ENCODE measurements at places on chromosomes 7 and 10.

DNA sequence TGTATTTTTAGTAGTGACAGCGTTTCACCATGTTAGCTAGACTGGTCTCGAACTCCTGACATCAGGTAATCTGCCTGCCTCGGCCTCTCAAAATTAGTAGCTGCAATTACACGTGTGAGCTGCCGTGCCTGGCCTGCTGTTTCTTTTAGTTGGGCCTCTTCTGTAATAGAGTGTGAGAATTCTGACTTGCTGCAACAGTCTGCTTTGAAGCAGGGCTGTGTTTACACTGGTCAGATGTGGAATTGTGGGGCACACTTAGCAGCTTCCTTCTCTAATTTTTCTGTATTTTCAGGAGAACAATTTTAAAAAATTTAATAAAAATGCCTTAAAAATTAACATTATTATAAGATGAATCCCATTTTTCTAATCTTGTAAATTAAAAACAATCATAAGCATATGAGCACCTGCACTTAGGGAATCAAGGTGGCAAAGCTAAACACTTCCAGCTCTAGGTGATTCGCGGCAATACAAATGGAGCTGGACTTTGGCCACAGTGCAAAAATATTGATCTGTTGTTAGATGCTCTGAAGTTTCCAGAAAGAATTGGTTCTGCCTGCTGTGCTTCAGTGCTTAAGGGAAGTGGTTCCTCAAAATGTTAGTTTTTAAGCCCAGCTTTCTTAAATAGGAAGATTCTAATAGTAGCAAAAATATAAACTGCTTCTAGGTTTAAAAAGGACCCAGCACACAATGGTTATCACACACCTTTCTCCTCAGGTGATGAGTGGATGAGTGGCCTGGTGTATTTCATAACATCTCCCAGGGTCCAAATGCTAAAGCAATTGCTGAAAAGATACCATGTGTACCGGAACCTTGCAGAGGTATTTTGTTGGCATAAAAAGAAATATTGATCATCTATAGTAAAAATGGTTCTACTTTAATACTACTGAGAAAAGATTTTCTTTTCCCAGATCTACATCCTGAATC, 63.5 kb upstream of the ATRNL1 start:
- no peak for DNase-seq

DNA sequence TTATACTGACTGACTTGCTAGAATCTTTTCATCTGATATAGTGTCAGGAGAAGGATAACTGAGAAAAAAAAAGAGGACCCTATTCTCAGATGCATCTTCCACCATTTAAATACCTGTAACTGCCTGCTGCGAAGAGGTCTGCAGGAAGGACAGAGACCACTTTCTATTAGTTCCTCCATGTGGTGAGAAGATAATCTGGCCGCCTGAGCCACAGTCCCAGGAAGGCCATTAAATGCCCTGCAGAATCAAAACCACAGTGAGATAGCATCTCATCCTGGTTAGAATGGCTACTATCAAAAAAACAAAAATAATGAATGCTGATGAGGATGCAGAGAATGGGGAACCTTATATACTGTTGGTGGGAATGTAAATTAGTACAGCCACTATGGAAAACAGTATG, 19.9 kb upstream of the IFIT1B start:
- no peak for DNase-seq

GRCh38 chr7:80508440-80508839, 3.4 kb downstream of the GNAT3 start:
- peak; percentile 12 for DNase-seq

DNA sequence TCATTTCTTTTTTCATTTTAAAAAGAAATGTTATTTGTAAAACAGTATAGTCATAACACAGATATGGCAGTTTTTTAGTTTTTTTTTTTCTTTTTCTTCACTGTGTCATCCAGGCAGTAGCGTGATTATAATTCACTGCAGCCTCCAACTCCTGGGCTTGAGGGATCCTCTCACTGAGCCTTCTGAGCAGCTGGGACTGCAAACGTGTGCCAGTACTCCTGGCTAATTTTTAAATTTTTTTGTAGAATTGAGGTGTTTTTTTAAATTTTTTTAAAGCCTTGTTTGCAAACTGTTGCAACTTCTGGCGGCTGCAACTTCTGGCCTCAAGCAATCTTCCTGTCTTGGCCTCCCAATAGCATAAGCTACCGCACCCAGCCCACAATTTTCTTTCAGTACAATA, 63.0 kb downstream of the HELLS start:
- no peak for DNase-seq

DNA sequence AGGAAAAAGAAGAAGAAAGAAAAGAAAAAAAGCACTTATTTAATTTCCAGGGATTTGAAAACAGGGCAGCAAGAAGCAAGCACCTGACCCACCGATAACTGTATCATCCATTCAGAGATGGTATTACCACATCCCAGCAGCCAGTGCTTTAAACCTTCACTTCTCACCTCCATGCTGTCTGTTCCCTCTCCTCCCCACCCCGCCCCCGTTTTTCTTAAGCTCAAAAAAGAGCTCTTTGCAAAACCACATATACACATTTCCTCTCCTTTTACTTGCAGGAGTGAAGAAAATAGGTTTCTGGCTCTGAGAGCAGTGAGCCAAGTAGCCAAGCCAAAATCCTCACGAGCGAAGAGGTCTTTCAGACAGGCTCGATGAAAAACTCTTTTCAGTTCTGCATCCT, 2.2 kb downstream of the STOX1 start:
- DNase-seq, result no peak

- no peak for DNase-seq
Observed at GRCh38 chr10:67587771-67588170, 108.2 kb downstream of the CTNNA3 start.

GRCh38 chr7:22182149-22182548, 174.8 kb downstream of the RAPGEF5 start:
- DNase-seq, result no peak

- no peak for DNase-seq
Observed at GRCh38 chr10:3559527-3559926, 225.5 kb downstream of the KLF6 start.

- DNase-seq, result no peak
Observed at GRCh38 chr7:3193379-3194120, 107.5 kb upstream of the SDK1 start.

DNA sequence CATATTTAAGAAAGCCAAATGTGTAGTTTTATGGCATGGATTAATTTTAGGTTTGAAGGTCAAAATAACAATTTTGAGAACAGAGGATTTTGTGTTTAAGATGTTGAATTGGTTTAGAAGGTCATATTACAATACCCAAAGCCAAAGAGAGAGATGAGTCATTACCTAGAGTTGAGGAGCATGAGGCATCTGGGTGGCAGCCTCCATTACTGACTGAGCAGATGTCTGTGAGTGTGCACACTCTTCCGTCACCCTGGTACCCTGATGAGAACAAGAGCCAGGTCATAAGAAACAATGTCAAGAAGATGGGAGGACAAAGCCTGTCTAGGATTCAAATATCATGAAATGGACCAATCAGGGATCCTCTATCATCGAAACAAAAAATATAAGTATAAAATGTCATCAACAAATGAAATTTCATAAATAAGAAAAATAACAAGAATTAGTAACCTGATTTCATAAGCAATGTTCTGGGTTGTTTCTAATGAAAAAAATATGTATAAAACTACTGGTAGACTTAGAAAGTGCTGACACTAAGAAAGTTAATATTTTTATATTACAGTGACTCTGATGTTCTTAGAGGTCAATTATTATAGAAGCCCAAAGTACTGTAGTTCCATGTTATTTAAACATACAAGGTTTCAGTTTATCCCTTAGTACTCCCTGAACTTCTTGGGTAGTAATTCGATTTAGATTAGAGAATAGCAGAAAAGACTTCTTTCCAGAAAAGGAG, 20.0 kb downstream of the CUBN start:
- DNase-seq, result no peak

DNA sequence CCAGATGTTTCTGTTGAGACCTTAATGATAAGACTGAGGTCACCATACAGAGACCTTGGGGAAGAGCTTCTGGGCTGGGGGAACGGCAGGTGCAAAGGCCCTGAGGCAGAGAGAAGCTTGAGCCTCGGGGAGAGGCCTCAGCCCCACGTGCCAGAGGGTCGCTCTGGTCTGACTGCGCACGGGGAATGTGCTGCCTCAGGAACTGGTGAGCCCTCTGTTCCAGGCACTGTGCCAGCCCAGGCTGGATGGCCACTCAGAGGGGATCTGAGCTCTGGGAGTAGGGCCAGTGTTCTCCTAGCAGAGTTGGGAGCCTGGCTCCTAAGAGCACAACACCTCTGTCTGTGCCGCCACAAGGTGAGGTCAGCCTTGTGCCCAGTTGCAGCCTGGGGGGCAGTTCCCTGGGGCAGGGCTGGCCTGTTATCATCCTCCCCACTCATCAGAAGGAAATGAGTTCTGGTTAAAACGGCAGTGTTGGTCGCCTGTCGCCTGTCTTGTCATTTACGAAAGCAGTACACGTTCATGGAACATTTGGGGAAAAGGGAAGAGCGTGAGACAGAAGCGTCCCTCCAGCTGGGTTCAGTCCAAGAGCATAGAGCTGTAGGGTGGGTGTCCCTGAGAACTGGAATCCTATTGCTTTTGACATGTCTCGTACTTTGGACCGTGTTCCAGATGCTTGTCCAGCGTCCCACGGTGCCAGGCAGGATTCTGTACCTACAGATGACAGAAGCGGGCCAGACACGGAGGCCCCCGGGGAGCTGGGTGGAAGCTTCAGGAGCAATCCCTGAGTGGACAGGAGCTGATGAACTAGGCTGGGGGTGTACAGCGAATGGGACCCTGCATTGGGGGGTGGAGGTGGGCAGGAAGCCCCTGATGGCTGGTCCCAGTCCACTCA, 4.3 kb downstream of the TTYH3 start:
- no peak for DNase-seq

DNA sequence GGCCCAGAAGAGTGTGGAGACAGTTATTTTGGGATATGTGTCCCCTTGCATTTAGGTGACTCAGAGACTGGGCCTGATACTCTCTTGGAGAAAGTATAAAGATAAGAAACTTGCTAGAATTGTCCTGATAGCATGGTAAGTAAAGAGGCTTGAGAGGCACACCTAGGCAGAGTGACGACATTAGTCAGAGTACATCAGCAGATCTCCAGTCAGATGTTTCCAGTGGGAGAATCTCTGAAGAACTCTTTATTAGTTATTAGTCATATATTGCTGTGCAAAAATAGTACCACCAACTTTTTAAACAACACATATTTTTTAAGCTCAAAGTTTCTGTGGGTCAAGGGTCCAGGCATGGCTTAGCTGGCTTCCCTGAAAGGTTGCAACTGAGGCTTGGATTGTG, 182.6 kb downstream of the NEBL start:
- no peak for DNase-seq

GRCh38 chr10:19817231-19817933, 1.1 kb downstream of the PLXDC2 start:
- DNase-seq, result no peak

DNA sequence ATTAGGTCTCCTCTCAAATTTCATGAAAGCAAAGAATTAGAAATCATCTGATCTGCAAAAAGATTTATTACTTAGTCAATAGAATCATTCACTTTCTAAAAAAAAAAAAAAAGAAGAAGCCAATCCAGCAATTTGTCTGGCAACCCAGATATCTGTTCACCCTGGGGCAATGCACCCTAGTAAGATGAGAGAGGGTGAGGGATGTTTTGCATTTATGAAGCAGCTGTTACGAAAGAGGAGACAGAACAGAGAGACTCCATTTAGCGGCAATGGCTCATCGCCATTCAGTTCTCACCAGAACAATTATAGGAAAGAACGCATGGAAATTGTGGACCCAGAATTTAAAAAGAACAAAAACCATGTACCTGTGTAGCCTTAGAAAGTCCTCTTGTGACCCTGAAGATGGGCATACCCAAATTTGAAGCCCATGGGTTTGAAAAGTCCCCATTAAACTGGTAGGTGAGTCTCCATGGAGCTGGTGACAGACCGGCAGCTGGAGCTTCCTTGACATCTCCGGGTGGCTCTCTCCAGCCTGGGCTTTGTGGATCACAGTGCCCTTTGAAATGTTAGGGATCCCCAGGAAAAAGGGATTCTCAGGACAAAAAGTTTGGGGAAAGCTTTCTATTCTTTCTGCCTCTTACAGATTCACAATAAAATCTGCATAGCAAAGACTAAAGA, 45.5 kb upstream of the CCDC3 start:
- DNase-seq, result no peak

- DNase-seq, result no peak
Observed at GRCh38 chr7:155774947-155775346, 37.3 kb downstream of the SHH start.

DNA sequence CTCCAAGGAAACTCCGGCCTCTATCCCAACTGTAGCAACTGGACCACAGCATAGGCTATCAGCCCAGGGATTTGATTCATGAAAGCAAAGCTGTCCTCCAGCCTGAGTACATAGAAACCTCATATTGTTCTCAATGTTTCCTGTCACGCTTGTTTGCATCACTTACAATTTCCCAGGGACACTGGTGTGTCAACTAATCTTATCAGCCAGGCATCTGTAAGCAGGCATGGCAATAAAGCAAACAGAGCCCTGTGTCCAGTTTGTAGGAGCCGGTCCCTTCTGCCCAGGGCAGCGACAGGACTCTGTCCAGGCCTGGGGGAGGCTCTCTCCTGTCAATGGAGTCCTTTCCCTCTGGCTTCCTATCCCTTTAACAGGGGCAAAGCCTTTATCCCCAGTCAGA, 23.0 kb upstream of the CDHR3 start:
- DNase-seq, result no peak

GRCh38 chr10:86969421-86970041, 1.2 kb downstream of the ADIRF start:
- peak; percentile 36 for DNase-seq

GRCh38 chr10:126421756-126422256, 33.5 kb upstream of the ADAM12 start:
- DNase-seq, result no peak

GRCh38 chr10:79044036-79044632, 24.6 kb upstream of the ZMIZ1 start:
- no peak for DNase-seq

DNA sequence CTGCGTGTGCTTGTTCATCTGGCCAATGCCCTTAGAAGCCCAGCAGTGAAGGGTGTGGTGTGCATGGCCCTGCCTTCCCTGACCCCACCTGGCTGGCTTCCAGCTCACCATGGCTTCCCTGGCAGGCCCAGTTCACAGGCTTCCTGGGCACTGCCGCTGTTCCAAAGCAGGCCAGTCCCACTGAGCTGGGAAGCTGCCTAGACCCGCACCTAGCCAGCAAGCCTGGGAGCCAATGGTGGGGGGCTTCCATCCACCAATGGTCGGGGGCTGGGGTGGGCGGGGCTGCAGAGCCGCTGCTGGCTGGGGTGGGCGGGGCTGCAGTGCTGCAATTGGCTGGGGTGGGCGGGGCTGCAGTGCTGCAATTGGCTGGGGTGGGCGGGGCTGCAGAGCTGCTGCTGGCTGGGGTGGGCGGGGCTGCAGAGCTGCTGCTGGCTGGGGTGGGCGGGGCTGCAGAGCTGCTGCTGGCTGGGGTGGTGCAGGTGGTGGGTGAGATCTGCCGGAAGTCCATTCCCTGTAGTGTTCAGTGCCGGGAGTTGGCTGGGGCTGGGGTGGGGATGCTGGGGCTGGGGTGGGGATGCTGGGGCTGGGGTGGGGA, 12.4 kb downstream of the CALY start:
- peak; percentile 24 for DNase-seq

- no peak for DNase-seq
Observed at GRCh38 chr7:50095634-50096033, 2.6 kb upstream of the ZPBP start.

GRCh38 chr10:114743521-114744231, 77.9 kb upstream of the FHIP2A start:
- no peak for DNase-seq
